ENCODE measurements at places on chromosomes 13 and 19.

DNA sequence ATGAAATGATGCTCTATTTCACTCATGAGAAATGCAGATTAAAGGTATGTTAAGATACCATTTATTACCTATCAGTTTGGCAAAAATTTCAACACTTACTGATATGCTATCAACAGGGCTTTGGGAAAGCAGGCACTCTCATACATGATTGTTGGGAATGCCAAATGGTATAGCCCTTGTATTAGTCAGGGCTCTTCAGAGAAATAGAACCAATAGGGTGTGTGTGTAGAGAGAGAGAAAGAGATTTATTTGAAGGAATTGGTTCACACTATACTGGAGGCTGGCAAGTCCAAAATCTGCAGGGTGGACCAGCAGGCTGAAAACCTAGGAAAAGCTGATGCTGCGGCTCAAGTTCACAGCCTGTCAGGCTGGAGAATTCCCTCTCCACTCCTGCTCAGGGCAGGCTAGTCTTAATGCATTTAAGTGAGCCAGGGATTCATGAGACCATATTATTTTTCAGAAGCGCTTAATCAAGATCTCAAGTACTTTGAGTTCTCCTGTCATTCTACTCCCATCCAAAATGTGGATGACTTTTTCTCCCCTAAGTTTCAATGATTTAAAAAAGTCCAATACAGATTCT lies 72.4 kb downstream of the NHLRC3 start:
- no peak for DNase-seq

GRCh38 chr13:111922086-111922485 lies 144.9 kb upstream of the SOX1 start:
- no peak for DNase-seq

- DNase-seq: no peak
Measured at GRCh38 chr19:848386-848921, 3.6 kb upstream of the ELANE start.

DNA sequence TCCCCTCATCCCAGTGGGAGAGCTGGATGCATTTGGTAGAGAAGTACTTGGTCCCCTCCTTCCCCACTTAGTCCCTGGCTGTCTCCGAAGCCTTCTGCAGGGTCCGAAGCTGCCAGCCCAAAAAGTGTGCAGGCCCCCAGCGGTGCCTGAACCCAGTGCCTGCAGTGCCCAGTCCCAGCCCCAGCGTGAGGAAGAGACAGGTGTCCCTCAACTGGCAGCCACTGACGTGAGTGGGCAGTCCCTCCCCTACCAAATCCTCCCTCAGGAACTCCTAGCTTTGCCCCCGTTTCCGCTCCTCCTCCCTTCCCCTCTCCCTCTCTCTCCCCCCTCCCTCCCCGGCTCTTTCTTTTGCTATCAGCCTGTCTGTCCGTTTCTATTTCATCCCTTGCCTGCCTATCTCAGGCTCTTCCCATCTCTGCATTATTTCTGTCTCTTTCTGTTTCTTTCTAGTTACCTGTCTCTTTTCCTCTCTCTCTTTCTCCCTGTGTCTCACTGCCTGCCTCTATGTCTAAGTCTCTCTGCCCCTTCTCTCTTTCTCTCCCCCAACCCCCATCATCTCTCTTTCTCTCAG lies 1.8 kb upstream of the LTBP4 start:
- DNase-seq: no peak

GRCh38 chr13:89541091-89542030 lies 1806.1 kb upstream of the MIR17HG start:
- DNase-seq: no peak
